ENCODE measurements at places on chromosomes 2 and 18.

DNA sequence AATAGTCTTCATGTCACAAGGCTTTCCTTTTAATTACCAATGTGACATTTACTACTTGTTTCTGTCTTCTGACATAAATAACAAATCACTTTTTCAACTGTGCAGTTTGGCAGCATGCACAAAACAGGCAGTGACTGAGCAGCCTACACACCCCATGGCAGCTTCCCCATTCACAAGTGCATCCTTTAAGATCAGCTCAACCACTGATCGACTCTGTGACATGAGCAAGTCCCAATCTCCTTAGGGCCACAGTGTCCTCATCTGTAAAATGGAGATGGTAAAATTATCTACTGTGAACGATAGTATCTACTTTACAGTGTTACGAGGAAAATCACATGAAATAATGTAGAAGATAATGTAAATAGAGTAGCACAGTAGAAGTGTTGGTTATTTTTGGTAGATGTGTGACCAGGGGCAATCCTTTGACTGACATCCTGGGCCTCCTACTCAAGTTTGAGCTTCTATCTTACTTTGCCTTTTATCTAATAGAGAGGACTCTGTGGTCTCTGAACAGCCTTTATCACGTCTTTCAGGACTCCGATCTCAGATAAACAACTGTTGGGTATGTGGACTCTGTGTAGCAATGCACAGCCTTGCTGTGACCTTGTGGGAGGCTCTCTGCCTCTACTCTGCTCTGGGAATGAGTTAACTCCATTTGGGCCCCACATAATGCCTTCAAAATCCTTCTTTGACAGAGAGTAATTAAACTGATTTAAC, 120.6 kb downstream of the PIGN start:
- no peak for DNase-seq

GRCh38 chr2:94923196-94923595, 52.0 kb downstream of the TEKT4 start:
- DNase-seq, result no peak

DNA sequence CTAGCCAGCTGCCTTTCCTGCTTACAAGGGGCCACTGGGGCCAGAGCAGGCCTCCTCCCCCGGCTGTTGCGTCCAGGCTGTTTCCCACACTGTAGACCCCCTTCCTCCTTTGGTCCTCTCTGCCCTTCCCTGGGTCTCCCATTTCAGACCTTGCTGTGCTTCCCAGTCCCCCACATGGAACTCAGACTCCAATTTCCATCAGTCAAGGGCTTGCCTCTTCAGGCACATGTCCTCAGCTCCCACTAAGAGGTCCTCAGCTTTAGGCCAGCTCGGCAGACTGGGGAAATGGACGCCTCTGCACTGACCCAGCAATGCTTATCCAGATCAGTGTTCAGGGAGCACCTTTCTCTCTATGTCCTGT, 98.0 kb upstream of the BZW1 start:
- no peak for DNase-seq

- no peak for DNase-seq
Observed at GRCh38 chr18:37252854-37253393, 312.7 kb downstream of the CELF4 start.

GRCh38 chr2:196985511-196986183, 59.1 kb upstream of the PGAP1 start:
- no peak for DNase-seq

GRCh38 chr2:32918774-32919173, 28.0 kb upstream of the LTBP1 start:
- no peak for DNase-seq

DNA sequence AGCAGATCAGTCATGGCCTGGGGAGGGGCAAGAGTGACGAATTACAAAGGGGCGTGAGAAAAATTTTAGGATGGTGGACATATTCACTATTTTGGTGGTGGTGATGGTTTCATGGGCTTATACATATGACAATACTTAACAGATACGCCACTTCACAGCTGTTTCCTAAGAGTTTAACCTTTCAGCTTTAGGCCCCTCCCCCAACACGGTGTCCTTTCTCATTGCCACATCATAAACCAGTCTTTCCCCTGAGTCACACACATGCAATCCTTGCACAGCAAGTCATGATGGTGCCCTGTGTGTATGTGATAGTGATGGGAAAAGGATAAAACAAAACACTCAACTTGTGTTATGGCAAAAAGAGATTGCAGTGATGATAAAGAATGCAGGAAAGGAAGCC, 47.6 kb upstream of the IL1R1 start:
- DNase-seq, result no peak

DNA sequence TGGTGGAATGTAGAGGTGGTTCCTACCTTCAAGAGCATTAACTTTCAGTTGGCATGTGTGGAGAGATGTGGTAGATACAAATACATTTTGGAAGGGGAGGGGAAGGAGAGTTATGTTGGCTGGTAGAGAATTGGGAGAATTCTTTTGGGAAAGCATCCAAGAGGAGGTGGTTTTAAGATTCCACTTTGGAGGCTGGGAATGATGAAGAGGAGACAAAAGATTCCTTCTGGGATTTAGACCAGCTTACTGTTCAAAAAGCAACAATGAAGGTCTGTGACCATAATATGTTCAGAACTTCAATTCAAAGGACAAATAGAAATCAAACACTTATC, 120.8 kb upstream of the FOSL2 start:
- DNase-seq, result no peak

GRCh38 chr2:128495996-128496547, 177.4 kb upstream of the HS6ST1 start:
- no peak for DNase-seq

GRCh38 chr18:44497757-44498490, 182.8 kb upstream of the SETBP1 start:
- DNase-seq, result no peak

DNA sequence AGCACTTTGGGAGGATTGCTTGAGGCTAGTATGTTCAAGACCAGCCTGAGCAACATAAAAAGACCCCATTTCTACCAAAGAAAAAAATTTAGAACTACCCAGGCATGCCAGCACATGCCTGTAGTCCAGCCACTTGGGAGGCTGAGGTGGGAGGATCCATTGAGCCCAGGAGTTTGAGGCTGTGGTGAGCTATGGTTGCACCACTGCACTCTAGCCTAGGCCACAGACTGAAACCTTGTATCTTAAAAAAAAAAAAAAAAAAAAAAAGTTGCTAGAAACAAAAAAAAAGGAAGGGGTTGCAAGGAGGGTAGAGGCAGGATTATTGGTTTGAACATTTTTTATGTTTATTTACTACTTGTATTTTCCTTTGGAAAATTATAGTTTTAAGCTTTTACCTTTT, 4.8 kb downstream of the SEC11C start:
- no peak for DNase-seq

DNA sequence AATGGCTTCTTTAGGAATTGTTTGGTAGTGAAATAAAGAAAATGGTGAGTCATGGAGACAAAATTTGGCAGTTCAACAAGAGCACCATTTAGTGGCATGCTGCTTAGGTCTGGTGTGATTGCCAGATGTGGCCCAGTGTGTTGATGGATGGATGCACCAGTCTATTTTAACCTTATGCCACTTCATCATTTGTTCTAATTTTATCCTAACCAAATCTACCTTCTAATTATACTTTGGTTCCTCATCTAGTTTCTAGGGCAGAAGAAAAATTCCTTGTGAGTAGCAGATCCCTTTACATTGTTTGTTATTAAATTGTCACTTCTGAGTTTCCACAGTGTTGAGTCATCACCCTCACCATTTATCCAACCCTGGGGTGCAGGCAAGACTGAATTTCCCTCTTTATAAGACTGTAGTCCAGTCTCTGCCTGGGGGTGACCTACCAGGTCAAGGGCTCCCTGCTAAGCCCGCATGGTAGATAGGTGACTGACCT, 32.5 kb downstream of the NABP1 start:
- no peak for DNase-seq

GRCh38 chr2:238874330-238875050, 26.6 kb downstream of the TWIST2 start:
- DNase-seq, result no peak

GRCh38 chr2:3563521-3563976, 5.4 kb upstream of the RNASEH1 start:
- DNase-seq, result no peak

- no peak for DNase-seq
Observed at GRCh38 chr18:448116-448790, 52.2 kb downstream of the COLEC12 start.

DNA sequence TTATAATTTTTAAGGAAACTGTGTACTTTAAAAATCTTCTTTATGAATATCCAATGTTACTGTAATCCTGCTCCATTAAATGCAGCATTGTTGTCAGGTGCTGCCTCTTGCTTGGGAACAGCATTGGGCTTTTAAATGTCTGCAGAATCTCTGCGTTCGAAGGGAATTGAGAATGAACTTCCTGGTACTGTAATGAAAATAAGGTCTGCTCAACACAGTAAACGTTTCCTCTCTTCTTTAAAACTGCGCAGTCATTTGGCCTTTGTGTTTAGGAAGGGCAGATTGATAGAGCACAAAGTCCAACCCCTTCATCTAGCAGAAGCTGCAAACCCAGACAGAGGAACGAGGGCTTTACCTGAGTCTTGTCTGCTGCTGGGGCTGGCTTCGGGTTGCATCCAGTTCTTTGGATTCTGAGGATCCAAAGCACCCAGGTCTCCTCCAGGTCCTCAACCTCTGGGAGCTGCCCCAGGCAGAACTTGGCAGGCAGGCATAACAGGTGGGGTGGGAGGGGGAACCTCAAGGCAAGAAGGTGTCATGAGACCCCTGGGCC, 104.5 kb downstream of the UGGT1 start:
- no peak for DNase-seq

DNA sequence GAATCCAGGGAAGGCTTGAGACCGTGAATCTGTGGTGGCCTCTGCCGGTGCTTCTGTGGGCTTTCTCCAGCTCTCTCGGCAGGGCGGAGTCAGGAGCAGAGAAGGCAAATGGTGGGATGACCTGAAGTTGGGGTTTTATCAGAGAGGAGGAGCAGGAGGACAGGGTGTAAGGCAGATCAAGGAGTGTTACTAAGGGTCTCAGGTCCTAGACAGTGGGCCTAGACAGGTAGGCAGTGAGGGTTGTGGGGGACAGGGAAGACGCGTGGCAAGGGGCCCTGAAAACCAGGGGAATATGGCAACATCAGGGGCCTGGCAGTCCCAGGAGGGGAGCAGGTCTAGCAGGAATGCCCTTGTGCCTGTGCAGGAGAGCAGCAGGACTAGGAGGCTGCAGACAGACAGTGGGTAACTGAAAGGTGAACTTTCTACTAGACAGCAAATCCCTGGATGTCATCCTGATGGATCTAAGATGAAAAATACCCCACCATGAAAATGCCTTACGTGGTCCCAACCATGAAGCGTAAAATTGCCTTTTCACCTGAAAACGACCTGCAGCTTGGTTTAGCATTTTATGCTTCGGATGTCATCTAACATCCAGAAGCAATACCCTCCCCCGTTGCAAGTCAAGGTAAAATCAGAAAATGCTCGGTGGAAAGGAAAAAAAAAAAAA, 42.1 kb downstream of the SRSF7 start:
- no peak for DNase-seq

DNA sequence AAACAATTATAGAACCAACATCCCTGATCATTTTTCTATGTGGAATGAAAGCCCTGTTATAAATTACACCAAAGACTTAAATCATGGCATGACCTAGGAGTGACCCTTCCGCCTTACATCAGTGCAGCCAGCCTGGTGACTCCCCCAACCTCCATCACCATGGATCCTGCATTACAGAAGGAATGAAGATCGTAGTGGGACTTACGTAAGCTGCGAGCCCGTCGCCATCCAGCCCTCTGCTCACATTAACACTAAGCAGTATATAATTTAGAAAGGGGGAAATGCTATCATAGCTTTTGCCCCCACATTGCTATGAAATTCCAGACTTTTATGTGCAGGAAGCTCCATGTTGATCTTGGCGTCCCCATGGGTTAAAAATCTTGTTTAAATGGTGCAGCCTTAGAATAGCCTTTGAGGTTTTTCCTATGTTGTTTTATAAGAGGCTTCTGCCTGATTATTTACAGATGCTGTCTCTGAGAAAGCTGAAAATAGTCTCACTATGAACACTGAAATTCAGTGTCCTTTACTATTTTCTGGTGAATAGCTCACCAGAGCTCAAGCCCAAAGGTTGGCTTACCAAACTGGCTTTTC, 76.3 kb downstream of the COLEC12 start:
- DNase-seq, result no peak

DNA sequence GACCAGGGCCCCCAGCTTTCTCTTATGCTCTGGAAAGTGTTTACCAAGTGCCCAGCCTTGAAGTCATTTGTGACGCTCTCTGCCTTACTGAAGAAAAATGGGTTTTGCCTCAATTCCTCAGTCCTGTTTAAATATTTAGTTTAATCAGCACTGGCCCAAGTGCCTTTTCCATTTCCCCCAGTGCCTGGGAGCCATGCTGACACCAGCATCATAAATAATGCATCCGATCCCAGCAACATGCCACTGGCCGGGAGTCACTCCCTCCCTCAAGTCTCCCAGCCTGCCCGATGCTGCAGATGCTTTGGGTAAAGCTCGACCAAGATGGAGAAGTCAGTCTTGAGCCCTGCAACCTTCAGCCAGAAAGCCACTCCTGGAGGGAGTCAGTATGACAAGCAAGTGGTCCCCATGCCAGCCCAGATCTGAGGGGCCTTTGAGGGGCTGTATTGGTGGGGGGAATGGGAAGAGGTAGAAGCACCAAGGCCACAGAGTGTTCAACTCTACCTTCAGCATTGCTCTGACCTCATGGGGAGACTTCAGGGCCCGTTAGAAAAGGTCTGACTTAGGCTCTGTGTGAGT, 12.0 kb upstream of the MTA3 start:
- DNase-seq, result no peak

GRCh38 chr2:64420677-64421076, 33.3 kb upstream of the LGALSL start:
- no peak for DNase-seq

GRCh38 chr2:166436189-166436588, 57.9 kb downstream of the SCN7A start:
- DNase-seq, result no peak

DNA sequence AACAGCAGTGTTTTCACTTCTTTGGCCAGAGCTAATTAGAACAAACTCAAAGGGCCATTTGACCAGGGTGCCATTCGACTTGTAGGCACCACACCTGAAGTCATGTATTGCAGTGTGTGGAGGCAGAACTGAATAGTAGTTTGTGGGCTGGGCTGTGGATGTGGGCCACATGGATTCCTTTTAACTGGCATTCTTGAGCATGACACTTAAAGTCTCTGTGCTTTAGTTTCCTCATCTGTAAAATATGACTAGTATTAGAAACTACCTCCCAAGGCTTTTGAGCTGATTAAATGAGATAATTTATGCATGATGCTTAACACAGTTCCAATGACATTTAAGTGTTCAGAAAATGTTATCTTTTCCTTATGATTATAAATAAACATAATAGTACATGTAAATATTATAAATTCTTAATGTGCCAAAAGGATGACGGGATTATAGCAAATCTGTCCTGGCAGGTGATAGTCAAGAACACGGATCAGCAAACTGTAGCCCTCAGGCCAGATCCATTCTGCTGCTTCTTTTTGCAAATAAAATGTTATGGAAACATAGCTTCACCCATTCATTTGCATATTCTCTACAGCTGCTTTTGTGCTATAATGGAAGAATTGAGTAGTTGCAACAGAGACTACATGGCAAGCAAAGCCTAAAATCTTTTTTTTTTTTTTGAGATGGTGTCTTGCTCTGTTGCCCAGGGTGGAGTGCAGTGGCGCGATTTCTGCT, 36.3 kb upstream of the CCDC68 start:
- DNase-seq, result no peak
